ENCODE measurements at places on chromosomes 7 and 10.
A peak's percentile ranks its signal among the peaks of the same experiment; 100 is the strongest.

DNA sequence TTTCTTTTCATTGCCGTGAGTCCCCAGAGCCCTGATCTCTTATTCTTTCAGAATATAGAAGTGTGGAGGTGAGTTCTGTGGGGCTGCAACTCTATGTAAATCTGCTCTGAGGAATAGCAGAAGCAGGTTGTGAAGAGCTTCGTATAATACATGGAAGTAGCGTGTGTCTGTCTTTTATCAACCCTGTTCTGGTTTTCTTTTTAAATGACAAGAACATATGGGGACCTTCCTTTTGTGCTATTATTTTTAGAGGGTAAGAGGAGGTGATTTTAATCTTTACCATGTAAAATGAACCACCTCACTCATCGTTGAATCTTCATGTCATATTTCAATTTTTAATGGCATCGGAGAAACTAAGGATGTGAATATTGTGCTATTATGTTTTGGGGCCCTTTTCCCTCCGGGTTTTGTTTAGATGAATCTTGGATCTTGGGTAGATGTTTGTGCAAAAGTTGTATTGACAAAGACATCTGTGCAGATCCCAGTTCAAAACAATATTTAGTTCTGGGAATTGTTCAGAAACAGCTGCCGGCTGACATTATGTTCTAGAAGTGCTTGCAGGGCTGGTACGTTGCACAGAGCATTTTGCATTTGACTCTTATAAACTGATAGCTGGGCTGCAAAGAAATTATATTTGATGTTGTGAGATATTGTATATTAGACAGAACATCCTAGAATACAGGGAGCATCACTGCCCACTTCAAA lies 46.7 kb downstream of the PLXDC2 start:
- DNase-seq, result no peak

- no peak for DNase-seq
Observed at GRCh38 chr10:73791871-73792400, 6.5 kb downstream of the ZSWIM8 start.

DNA sequence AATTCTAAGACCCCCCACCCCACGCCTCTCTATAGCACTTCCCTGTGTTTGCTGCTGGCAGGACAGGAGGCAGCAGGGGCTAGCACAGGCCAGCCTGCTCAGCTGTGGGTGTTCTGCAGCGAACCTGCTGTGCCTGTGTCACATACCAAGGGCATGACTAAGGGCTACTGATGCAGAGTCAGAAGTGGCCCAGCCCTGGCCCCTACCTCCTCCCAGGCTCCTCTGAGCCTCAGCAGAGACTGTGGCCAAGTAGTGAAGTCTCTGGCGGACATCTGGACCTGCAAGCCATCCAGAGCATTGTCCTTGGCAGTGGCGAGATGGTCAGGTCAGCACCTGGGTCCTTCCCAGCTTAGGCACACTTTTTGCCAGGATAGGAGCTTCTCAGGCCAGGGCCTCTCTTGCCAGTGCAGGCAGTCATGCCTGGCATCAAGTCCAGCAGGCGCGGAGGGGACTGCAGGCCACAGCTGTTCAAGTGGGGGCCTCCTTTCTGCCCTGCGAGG lies 116.3 kb upstream of the RET start:
- DNase-seq, result peak; percentile 6

DNA sequence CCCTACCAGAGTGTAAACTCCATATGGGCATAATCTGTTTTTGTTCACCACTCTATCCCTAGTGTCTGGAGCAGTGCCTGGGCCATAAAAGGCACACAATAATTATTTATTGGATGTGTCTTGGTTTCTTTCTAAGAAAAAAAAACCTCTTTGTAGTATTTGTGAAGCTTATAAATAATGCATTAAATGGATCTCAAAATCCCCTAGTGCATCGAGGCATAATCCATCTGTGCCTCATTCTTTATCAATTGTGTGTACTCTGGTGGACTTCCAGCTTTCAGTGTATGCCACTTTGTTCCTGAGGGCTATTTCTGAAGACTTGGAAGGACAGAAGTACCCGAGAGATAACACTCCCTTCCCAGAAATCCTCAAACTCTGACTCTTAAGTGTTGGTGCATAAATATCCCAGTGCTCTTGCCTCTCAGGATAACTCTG lies 255.0 kb upstream of the PHYHIPL start:
- no peak for DNase-seq

DNA sequence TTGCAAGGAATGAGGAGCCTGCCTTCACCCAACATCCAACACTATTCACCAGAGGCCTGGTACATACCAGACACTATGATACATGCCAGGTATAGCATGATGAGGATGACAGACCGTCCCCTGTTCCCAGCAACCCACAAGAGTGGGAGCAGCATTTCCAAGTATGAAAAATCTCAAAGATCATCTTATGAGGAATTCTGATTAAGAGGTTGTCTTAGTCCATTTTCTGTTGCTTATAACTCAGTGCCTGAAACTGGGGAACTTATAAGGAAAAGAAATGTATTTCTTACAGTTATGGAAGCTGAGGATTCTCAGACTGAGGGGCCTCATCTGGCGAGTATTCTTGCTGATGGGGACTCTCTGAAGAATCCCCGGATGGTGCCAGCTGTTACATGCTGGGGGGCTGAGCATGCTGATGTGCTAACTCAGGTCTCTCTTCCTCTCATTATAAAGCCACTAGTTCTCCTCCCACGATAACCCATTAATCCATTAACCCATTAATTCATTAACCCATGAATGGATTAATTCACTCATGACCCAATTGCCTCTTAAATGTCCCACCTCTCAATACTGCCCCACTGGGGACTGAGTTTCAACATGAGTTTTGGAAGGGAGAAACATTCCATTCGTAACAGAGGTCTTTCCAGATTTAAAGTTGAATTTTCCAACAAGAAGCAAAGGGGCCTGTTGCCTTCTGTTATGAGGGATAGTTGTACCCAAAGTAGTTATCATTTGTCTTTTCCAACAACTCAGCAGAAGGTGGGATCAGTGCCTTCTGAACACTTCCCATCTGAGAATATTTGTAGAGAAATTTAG lies 173.9 kb downstream of the HERPUD2 start:
- DNase-seq, result no peak

DNA sequence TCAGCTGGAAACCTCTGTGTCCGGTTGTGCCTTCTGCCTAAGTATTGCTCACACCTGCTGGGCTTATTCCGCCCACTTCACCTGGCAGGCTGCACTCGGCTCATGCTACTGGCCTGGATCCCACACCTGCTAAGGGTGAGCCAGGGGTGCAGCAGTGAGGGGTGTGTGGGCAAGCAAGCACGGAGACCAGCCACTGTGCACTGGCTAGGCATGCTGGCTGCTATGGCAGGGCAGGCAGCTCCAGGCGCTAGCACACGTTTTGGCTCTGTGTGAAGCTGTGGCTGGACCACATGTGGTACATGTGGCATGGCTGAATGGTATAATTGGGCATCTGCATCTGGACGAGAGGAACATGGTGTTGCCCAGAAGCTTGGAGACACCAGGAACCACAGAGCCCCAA lies 940.7 kb downstream of the NRG3 start:
- DNase-seq, result no peak

GRCh38 chr7:50349963-50350944 lies 45.7 kb downstream of the IKZF1 start:
- DNase-seq, result no peak

DNA sequence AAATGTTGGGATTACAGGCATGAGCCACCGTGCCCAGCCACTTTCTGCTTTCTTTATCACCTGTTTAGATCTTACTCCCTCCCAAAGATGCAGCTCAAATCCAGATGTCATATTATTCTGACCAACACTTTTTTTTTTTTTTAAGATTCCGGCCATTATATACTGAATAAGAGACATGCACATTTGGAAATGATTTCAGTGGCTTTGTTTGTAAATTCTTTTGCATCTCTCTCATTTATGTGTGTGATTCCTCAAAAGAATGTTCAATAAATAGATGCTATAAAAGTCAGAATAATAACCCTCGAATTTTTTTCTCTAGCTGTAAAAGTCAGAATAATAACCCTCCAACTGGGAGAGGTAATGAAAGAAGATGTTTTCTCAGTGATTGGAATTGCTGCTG lies 25.4 kb downstream of the HECW1 start:
- DNase-seq, result no peak

- no peak for DNase-seq
Observed at GRCh38 chr10:49606981-49607535, 3.1 kb upstream of the SLC18A3 start.

- DNase-seq, result no peak
Observed at GRCh38 chr10:76319661-76320060, 888.2 kb downstream of the LRMDA start.

DNA sequence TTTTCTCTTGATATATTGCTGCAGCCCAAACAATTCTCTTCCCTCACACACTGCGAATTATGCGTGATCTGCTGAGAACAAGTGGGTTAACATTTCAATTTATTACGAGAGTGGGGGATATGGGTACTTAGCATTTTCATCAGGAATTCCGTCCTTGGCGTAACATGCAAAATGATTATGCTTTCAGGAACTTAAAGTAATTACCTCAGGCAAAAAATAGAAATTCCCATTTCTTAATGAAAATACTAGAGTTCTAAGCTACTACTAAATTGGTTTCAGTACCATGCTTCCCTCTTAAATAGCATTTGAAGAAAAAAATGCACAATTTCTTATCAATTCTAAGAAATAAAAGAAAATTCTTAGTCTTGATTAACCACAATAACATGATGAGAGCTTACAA lies 213.5 kb downstream of the GPAM start:
- no peak for DNase-seq

DNA sequence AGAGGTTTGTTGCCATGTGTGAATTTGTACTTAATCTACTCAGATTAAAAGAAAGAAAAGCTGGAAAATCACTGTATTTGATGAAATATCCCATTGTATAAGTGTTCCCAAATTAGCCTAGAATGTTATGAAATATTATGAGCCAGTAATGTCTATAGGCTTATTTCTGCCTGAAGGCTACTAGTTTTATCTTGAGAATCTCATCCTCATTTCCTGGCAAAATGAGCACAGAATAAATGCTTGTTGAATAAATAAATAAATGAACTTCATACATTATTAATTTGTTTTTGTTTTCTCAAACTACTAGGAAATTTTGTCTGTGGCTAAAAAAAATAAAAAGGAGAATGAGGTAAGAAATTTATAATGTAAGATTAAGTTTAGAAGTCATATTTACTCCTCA lies 25.5 kb downstream of the HELLS start:
- DNase-seq, result no peak

- no peak for DNase-seq
Observed at GRCh38 chr7:55548295-55548731, 24.0 kb downstream of the VOPP1 start.
